ENCODE measurements at places on chromosomes 3 and 15.

DNA sequence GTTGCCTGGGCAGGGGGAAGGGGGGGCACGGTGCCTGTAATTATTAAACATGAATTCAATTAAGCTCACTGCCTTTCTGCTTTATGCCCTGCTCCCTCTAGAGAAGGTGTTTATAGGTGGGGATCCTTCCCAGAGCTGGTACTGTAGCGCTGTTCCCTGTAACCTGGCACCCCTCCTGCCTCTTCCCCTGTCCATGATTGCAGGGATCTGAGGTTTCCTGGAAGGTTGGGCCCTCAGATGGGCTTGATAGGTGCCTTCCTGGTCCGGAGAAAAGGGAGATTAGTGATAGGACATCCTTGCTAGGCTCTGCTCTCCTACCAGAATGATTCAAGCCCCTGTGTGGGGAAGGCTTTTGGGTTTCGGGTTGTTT lies 2.1 kb upstream of the FAM131A start:
- DNase-seq = peak; percentile 56

GRCh38 chr3:15180042-15180611 lies 25.9 kb upstream of the CAPN7 start:
- no peak for DNase-seq

GRCh38 chr3:74387111-74387735 lies 227.2 kb downstream of the CNTN3 start:
- no peak for DNase-seq

GRCh38 chr3:32372213-32372490 lies 19.5 kb upstream of the CMTM7 start:
- DNase-seq = no peak

DNA sequence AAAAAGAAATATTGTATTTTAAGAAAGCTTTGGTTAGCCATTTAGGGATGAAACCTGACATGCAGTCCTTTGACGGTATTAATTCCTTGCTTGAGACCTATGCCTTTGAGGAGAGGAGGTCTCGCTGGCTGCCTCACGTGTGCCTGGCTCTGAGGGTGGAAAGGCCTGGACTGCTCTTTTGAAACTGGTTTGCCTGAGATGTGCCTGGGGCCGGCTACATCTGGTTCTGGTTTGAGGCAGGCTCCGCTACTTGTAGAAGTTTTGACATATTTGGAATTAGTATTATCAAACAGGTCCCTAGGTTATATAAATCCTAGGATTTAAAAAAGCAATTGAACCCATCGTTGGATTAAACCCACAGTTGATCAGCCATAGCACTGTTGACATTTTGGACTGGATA lies 6.5 kb downstream of the NISCH start:
- no peak for DNase-seq

DNA sequence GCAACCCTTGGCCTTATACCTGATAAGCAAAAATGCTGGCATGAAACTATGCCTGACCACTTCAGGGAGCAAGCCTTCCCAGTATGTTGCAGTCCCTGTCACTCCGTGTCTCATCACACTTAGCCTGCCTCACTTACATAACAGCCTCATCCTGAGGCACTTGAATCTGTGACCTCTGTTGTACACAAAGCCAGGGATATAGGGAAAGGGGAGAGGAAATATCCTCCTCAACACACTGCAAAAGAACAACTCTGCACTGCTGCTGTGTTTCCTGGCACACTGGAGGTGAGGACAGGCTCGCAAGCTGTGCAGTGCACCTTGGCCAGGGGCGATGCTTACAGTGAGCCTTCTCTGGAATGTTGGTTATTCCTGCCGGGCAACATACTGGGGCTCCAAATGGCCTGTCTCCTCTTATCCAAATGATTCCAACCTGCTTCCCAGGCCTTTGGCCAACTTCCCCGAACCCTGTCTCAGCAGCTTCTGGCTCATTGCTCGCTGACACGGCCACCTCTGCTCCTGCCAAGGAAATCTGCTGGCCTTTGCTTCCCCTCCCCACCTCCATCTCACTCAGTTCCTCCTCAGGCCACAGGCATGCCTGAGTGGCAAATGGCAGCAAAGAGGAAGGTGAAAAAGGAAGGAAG lies 109.2 kb downstream of the CD47 start:
- no peak for DNase-seq

GRCh38 chr3:71545330-71545729 lies 38.2 kb downstream of the FOXP1 start:
- no peak for DNase-seq

GRCh38 chr3:126433496-126434263 lies 39.0 kb downstream of the CFAP100 start:
- DNase-seq = no peak

DNA sequence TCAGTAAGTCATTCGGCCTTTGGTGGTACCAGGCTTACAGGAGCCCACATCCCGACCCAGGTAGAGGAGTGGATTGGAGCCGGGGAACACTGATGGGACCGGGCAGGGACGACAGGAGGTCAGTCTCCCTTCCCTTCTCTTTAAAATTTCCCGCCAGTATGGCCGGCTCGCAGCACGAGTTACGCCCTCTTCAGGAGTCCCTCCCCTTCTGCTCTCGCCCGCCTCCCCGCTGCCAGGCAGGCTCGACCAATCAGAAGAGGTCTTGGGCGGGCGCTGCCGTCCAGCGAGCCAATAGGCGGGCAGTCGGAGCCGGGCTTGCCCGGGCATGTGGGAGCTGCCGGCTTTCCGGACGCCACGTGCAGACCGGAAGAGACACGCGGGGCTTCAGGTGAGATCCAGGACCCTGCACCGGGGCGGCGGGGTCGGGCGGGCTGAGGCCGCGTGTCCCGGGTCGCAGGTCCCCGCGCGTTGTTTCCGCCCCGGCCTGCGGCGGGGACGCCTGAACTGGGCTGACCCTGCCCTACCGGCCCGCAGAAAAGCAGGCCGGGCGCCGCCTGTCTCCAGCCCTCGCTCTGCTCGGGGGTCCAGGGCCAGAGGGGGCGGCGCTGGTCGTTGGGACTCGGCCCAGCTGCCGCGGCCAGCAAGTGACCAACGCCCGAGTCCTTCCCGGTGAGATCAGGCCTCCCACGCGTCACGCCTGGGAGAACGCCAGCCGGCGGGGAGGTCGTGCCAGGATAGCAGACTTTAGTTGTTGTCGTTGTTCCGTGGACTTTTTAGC lies at the start of gene AEN:
Gene AEN (plus strand): TSS at position 346 of the 778 bp plus-strand sequence. CDS start 4,870 bp downstream, outside the sequence.
- DNase-seq = peak; percentile 99

- no peak for DNase-seq
These were observed 13.6 kb upstream of the WNT5A start for GRCh38 chr3:55500555-55501330.

GRCh38 chr3:9064850-9065249 lies 101.6 kb upstream of the RAD18 start:
- DNase-seq = no peak

GRCh38 chr3:138412821-138413551 lies 21.4 kb upstream of the ESYT3 start:
- DNase-seq = no peak

DNA sequence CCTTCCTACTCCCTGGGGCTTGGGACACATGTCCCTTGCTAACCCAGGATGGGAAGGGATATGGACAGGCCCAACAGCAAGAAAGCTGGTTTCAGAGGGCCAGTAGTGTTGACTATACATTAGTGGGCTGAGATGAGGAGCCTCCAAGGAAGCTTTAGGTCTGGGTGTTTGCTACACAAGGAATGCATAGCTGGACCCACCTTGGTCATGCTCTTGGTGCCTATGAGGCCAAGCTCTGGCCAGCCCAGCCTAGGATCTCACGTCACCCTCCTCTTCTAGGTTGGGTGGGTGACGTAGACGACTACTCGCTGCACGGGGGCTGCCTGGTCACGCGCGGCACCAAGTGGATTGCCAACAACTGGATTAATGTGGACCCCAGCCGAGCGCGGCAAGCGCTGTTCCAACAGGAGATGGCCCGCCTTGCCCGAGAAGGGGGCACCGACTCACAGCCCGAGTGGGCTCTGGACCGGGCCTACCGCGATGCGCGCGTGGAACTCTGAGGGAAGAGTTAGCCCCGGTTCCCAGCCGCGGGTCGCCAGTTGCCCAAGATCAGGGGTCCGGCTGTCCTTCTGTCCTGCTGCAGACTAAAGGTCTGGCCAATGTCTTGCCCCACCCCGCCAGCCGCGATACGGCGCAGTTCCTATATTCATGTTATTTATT lies 653 bp upstream of the WDR6 start:
- DNase-seq = peak; percentile 49

DNA sequence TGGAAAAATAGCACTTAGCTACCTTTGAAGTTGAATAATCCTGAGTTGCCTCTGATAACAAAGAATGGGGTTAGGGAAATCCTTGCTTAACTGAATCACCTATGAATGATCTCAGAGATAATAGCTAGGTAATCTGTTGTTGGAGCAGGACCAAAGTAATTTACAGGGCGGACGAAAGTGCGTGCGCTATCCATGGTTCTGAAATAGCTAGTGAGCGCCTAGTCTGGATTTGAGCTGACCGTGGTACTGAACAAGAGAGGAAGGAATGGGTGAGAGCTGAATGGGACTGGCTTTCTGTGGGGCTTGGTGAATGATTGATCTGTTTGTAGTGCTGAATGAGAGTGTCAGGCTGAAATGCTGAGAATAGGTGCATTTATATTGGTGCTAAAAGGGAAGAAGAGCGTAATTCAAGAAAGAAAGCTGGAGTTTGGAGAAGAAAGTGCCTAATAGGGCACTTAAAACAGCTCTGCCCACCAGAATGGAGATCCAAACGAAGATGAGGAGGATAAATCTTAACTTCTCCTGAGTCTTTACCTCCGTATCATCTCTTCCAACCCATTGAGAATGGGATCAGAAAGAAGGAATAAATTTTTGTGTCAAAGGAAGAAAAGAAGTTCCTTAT lies 10.1 kb downstream of the SCN10A start:
- DNase-seq = no peak

GRCh38 chr15:22877607-22878006 lies 39.1 kb downstream of the NIPA2 start:
- no peak for DNase-seq

DNA sequence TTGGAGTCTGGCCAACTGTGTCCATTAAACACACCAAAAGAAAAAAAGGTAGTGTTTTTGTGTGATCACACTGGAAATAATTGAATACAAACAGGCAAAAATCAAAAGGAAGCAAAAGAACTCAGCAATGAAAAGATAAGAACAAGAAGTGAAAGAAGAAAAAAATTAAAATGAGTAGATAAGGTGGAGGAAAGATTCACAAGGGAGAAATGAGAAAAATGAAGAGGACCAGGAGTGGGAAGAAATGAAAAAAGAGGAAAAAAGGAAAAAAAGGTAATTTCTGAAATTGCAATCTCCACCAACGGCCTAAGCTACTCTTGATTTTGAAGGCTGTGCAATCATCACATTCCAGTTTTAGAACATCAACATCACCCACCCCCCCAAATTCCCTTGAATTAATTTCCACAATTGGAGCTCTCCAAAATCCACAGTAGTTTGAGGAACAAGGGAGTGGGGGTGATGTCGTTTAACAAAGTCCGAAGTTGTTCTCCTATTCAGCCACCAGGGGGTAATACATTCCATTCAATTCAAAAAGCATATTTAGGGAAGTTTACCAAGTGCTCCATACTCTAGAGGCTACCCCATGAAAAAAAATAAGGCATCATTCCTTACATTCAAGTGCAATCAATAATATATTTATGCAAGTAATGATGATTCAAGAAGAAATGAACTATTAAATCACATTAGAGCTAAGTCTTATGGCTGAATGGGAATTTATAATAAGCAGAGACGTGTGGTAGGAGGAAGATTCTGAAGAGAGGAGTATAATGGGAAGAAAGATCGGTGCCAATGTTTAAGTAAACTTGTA lies 37.4 kb downstream of the ZNF860 start:
- peak; percentile 55 for DNase-seq

GRCh38 chr3:99865321-99865720 lies 47.7 kb downstream of the CMSS1 start:
- no peak for DNase-seq

DNA sequence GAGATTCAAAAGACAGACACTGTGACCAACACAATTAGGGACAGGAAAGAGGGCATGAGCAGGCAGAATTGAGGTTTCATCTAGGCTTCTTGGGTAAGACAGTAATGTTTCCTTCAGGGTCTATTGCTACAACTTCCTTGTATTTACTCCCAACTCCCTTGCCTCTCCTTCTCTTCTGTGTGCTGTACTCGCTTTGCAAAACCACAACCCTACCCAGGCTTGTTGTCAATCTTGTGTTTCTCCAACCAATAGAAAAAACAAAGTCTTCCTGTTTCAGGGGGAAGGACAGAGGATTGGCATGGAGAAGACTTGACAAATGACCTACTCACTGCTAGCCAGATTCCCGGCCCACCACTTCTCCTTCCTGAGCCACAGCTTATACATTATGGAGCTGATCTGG lies 36.3 kb upstream of the MASP1 start:
- no peak for DNase-seq

DNA sequence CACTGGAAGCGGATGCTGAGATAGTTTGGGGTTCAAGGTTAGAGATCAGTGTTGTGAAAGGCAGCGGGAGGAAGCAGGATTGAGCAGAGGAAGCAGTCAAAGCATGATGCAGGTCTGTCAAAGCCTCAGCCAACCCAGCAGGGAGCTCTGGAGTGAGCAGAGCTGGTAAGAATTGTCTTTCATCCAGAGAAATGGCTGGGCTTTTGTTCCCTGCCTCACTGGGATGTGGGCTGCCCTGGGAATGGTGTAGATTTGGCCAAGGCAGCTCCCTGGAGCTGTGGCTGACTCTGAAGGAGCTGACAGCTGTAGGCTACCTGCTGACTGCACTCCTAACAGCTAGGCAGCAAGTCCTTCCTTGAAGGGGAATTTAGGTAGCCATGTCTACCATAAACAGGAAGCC lies 61.9 kb upstream of the STXBP5L start:
- DNase-seq = no peak

DNA sequence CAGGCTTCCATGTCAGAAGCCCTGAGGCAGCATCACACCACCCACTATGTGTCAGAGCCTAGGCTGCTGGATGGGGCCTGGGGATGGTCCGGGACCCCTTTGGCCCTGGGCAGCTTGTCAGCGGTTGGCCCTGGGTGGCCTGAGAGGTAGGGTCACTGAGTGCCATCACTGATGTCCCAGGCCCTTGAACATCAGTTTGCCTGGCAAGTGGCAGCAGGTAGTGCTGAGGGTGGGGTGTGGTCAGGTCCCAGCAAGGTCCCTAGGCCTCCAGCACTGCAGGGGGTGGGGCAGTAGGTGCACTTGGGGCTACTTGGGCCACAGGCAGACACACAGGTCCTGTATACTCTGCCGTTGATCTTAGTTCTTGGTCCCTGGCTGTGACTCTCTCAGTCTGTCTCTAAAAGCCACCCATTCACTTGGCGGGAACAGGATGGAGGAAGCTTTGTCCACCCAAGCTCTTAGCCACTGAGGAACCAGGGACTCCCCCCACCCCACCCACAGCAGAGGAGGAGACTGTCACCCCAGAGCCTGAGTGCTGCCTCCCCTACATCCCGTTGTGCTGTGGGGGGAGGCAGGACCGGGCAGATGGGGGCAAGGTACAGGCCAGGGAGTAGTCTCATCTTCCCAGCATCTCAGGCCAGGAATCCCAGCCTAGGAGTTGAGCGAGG lies 5.8 kb downstream of the GNAI2 start:
- no peak for DNase-seq

- no peak for DNase-seq
These were observed 13.5 kb downstream of the SLCO3A1 start for GRCh38 chr15:91866971-91867372.
